Activated naive CD4-positive, alpha-beta T cell (primary cell): ENCODE measurements at places on chromosomes 3 and 15.

GRCh38 chr15:99628374-99629001 is 62.7 kb downstream of the MEF2A start:
- no peak for DNase-seq

GRCh38 chr3:16364323-16364722 is 99.3 kb downstream of the OXNAD1 start:
- DNase-seq, result no peak

- no peak for DNase-seq
Measured at GRCh38 chr3:133884054-133884886, 11.4 kb downstream of the RAB6B start.

DNA sequence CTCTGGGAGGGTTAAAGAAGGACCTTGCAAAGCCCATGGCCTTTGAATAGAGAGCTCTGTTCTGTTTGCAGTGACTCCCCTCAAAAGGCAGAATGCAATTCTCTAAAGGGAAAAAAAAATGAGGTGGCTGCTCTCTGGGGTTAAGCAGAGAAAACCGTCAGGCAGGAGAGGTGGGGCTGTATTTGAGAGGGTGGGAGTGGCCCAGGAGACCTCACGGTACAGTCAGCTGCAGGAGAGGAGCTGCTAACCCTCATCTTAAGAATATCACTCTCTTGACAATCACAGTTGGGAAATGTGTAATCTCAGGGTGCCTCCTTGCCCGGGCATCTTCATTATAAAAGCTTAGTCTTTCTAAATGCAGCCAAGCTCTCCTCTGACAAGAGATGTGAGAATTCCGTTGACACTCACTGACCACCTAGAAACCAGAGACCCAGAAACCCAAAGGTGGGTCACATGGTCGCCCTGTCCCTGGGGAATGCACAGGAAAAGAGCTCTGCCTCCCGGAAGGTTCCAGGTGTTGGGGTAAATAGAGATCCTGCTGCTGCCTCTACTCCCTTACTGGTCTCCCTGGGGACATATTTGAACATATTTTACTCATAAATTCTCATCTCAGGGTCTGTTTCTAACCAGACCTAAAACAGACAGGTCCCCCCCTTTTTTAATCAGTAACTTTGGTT is 159.1 kb upstream of the CTDSPL start:
- DNase-seq, result no peak

DNA sequence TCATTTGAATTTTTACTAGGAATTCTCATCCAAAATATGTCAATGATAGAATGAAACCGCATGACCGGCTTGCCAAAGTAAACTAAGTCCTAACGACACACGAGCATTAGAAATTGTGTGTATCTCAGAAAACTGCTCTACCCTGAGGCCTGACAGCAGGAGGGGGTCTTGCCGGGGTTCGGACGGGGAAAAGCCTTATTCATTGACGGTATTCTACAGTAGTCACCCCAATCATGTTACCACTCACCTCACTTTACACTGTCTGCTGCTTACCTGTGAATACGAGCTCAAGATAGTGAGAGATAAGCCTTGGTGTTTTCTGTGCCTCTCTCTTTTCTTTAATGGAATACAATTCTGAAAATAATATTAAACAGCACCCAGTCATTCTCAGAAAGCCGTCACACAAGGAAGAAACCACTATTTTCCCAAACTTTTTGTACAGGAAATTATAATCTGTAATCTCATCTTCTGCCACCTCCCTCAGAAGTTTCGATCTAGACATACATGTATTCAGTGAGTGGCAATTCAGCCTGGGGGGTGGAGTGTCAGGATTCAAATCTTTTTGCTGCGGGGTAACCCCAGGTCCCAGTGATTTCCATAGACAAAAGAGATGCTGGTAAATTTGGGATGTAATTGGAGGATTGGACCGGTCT is 492 bp upstream of the FAM43A start:
- no peak for DNase-seq
